ENCODE measurements at places on chromosomes 1 and 21. TPM values are rescaled to one million over a fixed set of nuclear protein-coding genes. Genes with fewer than 3 reads are reported as not detected.

GRHL3 gene
- total RNA-seq = 2.6 TPM

DNA sequence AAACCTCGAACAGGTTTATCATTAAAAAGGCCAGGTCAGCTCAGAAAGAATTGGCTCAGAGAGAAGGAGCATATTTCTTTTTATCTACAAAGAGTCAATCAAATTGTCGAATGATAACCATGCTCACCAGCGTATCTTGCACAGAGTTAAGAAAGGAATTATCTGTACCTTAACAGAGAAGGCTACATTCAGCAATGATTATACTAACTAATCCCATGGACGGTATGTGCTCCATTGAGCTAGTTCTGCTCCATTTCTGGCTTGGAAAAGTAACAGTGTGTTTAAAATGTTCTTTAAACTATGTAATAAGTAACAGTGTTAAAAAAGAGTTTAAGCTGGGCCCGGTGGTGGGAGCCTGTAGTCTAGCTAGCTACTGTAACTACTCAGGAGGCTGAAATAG lies 4.2 kb downstream of the UBR4 start:
- no peak for DNase-seq

TTF2 gene
- 29.0 TPM for total RNA-seq

- no peak for DNase-seq
These were observed 333 bp downstream of the LCE7A start for GRCh38 chr1:152860129-152860528.

DNA sequence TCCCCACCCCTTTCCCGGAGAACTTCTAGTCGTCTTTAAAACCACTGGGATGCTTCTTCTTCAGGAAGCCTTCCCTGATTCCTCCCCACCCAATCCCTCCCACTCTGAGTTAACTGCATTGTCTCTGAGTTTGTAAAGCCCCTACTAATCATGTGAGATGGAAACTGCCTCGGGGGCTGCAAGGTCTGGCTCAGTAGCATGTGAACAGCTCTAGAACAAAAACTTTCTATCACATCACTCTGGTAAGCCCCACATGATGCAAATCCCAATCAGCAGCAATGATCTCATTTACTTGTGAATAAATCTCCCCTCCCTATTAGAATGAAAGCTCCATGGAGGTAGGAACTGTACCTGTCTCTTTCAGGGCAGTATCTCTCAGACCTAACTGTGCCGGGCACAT lies 141.0 kb upstream of the JUN start:
- no peak for DNase-seq

CFAP74 gene
- total RNA-seq = not detected

DNA sequence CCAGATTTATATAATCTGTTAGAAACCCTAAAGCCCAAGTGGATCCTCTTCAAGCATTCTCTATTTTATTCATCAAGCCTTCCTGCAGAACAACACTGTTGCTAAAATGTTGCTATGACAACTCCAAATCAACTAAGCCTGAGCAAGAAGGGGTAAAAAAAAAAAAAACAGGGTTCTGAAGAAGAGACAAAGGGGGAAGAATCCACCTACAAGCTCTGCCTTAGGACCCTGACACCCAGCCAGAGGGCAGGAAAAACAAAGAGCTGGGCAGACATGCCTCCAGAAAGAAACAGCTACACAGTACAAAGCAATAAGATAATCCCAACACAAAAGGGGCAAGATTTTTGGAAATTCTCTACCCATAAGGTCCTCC lies 1.3 kb downstream of the USF1 start:
- DNase-seq = no peak

- no peak for DNase-seq
These were observed 23.3 kb downstream of the WNT2B start for GRCh38 chr1:112532064-112532463.

TEDDM1 gene
- not detected for total RNA-seq

SF3B4 gene
- 20.3 TPM for total RNA-seq

- no peak for DNase-seq
These were observed 166.6 kb downstream of the DYRK1A start for GRCh38 chr21:37532868-37533780.

CFHR5 gene
- total RNA-seq = not detected

DNA sequence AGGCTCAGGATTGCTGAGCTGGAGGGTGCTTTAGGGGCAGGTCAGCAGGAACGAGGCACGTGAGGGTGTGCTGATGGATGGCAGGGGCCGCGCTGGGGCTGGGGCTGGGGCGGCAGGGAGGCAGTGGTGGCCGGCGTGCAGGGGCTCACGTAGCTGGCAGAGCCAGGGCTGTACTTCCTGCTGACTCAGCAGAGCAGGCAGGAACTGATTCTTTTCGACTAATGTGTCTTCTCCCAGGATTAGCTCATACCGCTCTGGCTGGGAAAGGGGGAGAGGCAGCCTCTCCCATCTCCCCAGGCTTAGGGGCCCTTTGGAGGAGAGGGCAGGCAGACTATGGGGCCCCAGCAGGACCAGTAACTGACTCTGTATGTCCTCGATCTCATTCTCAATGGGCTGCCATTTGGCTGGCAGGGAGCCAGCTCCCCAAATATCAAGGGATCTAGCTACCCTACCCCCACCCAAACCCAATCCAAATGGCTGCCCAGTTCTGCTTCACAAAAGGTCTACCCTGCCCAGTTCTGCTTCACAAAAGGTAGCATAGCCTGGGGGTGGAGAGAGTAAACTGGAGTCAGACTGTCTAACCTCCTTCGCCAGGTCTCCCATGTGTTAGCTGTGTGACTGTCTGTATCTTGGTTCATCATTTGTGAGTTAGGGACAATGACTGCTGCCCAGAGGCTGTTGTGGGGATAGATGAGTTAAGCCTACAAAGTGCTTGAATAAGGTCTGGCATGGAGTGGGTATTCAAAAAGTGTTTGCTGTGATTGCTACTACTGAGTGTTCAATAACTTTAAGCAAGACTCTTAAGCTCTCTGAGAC lies 100.1 kb upstream of the SLC2A1 start:
- DNase-seq = no peak

DNA sequence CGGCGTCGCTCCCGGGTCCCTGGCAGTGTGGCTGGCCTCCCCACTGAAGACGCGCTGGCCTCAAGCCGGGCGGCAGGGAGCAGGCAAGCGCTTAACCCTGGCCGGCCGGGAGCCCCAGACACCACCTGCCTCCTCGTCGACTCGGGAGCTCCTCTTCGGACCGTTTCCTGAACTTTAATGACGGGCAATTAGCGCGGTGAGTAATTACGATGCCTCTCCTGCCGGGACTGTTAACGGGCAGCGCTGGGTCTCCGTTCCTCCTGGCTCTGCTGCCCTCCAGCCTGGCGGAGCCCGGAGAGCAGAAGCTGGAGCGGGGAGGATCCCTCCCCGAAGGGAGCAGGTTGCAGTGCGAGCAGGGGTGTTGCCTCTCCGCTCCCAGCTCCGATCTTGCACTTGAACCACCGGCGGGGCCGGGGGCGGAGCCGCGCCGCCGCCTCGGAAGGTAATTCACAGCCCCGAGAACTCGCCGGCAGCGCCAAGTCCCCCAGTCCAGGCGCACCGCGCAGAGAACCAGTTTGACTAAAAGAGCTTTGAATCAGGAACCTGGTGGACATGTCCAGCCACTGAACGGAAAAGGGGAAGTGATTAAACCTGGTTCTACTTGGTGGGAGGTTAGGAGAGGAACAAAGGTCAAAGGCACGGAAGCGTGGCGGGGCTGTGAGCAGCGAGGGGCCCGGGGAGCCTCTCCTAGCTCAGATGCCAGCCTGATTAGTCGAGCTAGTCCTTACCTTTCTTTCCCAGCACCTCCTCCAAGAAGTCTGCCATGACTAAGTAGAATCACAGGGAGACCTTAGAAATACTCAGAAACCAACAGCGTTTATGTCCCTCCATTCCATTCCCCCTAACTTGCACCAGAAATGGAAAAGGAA lies 18.3 kb upstream of the PLEKHA6 start:
- DNase-seq = peak; percentile 29

FAM131C gene
- 1.3 TPM for total RNA-seq

DNA sequence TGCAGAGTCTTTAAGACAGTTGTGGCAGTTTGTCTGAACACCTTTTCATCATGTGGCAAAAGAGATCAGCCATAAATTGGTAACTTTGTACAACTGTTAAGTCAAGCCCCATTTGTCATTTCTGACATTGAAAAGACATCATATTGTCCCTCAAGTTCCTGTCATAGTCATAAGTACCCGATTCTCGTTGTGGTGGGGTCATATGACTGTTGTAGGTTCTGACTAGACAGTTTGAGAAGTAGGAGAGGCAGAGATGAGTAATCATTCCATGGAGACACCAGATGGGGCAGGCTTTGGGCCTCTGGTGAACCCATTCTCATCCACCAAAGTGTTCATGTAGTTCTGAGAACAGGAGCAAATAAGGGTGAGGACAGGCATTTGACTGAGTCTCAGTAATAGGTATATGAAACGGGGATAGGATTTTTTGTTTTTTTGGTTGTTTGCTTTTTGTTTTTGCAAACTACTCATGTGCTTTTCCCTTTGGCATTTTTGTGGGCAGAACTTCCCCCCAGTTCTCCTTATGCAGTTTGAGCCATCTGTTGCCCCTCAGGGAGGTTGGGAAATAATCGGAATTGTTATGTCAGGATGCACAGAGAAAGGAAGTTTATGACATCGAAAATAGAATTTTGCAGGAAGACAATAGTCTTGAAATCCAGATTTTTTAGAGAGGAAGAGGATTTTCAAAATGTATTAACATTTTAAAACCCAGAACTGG lies 86.9 kb upstream of the KCNE2 start:
- DNase-seq = no peak

DNA sequence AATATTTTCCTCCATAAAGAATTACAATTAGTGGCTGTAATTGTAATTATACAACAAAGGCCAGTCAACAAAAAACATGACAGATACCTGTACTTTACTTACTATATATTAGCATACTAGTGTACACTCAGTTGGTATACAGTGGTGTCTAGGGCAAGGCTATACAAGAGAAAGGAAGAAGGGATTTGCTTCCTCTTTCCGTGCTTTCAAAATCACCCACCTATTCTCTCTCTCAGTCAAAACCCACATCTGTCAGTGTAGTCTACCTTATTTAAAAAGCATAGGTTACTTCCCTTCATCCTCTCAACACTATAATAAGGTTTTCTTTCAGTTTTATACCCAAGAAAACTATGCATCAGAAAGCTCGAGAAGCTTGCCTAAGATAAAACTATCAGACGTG lies 355.8 kb upstream of the NR5A2 start:
- no peak for DNase-seq

LMOD1 gene
- 2.4 TPM for total RNA-seq

GRCh38 chr1:109047339-109047738 lies 5.4 kb upstream of the WDR47 start:
- DNase-seq = no peak

CCDC24 gene
- 8.1 TPM for total RNA-seq

DNA sequence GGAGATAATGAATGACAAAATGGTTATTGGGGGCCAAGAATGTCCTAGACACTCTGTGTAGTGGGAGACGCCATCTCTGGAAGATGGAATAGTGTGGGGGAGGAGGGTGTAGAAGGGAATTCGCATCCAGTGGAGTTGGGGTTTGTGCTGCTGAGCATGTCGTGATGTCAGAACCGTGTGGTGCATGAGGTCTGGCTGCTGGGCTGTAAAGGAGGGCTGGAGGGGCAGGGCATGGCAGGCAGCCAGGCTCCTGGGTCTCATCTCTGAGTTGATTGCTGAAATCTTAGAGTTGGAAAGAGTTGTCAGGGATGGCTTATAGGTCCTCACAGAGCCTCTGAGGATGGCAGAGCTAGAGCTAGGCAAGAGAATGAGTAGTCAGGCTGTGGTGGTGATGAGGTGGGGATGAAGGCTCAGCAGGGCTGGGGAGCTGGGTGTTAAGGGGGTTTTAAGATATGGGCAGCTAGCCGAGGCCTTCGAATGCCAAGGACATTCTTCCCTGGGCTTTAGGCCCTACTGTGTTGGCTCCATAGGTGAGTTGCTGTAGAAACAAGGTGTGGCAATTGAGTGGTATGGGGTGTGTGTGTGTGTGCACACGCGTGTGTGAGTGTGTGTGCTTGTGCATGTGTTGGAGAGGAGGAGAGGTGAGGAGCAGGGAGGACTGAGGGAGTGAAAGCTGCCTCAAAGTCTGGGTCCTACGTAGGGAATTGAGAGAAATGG lies 1.9 kb downstream of the PPFIA4 start:
- DNase-seq = peak; percentile 68
